Stimulated activated CD8-positive, alpha-beta memory T cell treated with anti-CD3 and anti-CD28 coated beads, Interleukin-15, amount 100 ng/mL, for 24 hours (primary cell): ENCODE measurements at places on chromosomes 2 and 18.

DNA sequence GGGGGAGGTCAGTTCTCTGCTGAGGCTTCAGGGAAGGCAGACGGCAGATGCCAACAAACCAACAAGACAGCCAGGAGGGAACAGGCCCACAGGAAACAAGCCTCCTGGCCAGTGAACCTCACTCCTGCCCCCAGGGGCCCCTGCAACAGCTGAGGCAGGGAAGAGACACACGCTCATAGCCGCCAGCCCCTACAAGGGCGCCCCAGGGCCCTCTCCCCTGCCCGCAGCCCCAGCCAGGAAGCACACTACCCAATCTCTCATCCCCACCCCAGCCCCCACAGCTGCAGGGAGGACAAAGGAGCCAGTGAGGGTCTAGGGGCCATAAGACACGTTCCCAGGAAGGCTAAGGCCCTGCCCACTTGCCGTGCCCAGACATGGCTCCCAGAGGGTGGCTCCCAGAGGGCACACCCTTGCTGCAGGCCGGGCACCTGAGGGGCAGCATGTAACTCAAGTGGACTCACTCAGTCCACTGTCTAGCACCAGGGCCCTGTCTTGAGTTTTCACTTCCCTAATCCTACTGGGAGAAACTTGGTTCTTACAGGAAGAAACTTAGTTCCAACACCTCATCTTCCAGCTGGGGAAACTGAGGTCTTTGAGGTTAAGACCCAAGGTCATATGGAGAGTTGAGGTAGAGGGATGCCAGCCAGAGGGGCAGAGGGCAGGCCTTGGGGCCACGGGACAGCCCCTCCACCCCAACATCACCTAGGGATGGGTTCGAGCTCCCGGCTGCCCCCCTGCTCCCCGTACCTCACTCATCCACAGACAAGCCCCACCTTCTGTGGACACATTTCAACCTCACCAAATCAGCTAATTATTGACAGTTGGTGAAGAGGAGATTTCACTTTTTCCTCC lies 37.3 kb downstream of the EMX1 start:
- DNase-seq, result no peak

- DNase-seq, result no peak
Measured at GRCh38 chr18:34659579-34660517, 50.2 kb upstream of the DTNA start.

DNA sequence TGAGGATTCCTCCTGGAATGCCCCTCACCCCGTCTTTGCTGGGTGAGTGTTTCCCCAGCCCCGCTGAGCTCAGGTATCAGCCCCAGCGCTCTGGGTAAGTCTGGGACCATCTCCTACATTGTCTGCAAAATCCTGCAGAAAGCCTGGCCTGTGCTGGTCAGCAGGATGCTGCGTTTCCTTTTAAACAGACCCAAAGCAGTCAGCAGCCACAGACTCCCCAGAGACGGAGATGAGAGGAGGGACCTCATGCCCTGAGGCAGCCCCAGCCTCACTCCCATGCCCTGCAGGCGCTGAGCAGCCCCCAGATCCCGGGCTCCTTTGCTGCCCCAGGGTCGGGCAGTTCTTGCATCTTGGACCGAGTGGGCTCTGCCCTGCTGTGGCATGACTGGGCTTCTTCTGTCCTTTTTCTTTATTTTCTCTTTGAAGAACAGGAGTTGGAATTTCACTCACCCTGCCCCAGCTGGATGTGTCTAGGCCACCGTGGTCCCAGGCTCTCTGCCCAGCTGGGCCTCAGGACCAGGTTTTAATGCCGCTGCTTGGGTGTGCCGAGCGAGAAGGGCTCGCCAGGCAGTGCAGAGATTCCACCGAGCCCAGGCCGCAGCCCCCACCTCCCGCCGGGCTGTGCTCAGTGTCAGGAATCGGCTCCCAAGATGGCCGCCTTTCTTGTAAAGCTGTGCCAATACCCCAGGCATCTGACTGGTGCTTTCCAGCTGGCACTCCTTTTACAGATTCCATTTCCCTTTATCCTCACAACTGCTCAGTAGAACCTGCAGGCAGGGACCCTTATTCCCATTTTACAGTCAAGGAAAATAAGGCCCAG lies 43.6 kb downstream of the ODC1 start:
- no peak for DNase-seq

DNA sequence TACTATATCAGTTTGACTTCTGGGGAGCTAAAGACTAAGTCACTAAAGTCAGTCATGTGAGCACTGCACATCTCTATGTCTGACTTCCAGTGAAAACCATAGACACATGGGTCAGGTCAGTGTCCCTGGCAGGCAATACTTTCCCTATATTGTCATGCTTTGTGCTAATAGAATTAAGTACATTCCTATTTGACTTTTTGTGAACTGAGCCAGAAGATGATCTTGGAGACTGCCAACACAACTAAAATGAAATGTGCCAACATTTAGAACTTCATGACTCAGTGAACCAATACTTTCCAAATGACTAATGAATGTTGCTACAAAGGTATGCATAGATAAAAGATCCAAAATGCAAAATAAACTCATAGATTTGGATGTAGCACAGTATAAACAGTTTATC lies 820.8 kb upstream of the FAM98A start:
- no peak for DNase-seq

DNA sequence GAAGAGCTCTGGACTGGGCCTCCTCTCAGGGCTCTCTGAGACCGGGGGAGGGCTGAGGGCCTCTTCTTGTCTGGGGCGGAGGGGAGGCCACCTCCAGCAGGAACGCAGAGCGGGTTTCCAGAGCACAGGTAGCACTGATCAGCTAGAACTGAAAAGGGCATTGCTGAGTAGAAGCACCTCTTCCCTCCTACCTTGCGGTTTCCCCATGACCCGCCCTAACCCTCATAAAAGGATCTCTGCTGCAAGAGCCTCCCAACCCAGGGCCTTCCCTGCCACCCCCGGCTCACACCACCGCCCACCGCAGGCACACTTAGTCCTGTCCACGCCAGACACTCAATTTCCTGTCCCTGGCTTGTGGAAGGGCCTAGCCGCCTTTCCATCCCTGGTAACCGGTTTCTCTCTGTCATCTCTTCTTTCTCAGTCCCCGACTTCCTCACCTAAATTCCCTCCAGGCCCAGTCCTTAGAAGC lies 966 bp downstream of the ADCY3 start:
- DNase-seq, result no peak

GRCh38 chr2:170869461-170869860 lies 52.8 kb downstream of the GAD1 start:
- no peak for DNase-seq

DNA sequence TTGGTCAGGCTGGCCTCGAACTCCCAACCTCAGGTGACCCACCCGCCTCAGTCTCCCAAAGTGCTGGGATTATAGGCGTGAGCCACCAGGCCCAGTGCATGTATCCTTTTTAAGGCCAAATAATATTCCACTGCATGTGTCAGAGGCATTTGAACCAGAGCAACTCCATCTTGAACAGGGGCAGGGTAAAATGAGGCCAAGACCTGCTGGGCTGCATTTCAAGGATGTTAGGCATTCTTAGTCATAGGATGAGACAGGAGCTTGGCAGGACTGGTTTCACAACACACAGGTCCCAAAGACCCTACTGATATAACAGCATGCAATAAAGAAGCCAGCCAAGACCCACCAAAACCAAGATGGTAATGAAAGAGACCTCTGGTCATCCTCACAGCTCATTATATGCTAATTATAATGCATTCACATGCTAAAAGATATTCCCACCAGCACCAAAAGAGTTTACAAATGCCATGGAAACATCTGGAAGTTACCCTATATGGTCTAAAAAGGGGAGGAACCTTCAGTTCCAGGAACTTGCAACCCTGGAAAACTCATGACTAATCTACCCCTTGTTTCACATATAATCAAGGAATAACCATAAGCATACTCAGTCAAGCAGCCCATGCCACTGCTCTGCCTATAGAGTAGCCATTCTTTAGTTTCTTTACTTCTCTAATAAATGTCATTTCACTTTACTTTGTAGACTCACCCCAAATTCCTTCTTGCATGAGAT lies 204.6 kb downstream of the RAB3GAP1 start:
- DNase-seq, result no peak

GRCh38 chr2:40431600-40431955 lies 20.3 kb downstream of the SLC8A1 start:
- DNase-seq, result no peak

- DNase-seq, result no peak
Measured at GRCh38 chr2:28394997-28395333, 2.3 kb downstream of the FOSL2 start.

GRCh38 chr18:35127201-35127600 lies 86.0 kb downstream of the MAPRE2 start:
- DNase-seq, result no peak

DNA sequence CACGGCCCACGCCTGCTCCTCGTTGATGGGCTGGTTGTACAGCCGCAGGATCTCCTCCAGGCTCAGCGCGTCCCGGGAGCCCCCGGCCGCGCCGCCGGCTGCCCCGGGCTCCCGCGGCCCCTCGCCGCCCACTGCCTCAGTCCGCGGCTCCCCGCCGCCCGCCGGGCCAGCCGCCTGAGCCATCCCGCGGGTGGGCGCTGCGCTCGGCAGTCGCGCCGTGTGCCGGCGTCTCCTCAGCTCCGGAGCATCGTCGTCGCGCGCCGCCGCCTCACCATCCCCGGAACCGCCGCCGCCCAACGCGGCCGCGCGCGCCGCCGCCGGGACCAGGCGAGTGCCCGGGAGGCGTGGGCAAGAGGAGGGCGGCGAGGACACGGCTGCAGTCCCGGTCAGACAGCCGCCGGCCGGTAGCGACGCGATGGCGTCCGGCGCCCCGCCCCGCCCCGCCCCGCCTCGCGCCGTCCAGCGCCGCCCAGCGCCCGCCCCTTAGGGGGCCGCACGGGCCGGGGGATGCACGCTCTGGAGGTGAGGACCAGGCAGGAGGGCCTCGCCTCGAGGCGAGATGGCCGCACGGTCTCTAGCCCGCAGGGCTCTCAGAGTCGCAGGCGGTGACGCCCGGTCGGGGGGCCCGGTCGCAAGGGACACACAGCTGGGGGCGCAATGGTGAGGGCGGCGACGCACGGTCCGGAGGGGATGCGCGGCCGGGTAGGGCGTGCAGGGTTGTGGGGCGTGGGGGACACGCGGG lies at the start of gene SPIRE1:
TSS of gene SPIRE1 (minus strand) at position 424 of the 742 bp plus-strand sequence. CDS start at position 183, 241 bp downstream.
- DNase-seq, result no peak

GRCh38 chr2:60515721-60516226 lies 37.7 kb downstream of the BCL11A start:
- DNase-seq, result no peak

DNA sequence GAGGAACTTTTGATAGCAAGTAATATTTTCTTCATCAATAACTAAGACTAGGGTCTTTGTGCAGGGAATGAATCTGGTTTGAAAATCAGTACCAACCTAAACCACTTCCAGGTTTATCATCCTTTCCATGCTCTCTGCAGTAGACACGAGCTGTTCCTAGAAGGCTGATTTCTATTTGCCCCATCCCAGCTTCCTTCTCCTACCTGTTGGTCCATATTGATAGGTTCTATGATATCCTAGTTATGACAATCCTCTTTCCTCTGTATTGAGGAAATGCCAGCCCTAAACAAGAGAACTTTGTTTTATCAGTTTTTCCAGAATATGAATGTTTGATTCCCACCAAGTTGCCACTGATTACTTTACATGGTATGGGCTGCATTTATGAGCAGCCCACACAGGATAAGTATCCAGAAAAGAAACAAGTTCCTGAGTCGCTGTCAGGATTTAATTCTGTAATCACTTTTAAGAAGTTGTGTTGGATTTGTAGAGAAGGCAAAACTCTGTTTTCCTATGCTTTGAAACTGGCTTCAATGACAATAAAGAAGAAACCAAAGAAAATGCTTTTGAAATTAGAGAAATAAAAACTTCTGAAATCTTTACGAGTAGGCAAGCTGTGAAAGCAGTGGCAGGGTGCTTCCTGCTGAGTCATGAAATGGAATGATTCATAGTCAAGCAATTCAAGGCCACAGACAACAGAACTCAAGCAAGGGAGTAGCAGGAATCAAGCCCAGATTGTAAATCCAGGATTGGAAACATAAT lies 37.3 kb upstream of the TANK start:
- no peak for DNase-seq

DNA sequence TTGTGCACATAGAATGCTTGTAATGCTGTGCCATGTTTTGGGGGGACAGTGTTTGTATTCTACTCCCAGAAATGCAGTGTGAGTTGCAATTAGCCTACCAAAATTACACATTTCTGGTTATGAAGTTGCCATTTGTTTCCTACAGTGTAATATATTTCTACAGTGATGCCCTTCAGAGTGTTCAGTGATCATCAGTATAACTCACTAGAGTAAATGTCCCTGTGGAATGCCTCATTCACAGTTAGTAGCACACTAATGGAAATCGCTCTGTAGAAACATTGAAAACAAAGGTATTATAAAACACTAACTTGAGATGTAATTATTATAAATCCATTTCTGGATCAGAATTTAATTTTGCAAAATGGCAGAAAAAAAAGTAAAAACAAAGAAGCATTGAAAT lies 498.7 kb downstream of the PTPRM start:
- no peak for DNase-seq

GRCh38 chr2:140348826-140349225 lies 1568.6 kb upstream of the NXPH2 start:
- DNase-seq, result no peak

DNA sequence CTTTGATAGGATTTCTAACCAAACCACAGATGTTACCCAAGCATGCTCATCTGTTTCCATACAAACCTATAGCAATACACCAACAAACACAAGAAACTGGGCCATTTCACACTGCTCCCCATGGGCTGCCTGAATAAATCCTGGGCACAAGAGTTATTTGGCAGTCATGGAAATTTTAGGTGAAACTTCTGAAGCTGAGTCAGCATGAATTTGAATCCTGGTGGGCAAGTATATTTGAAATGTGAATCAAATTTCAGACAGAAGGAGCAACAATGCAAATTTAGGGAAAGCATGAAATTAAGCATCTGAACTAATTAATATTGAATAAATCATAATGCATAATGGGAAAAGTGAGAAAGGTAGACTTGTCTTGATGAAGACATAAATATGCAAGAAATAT lies 15.9 kb upstream of the TRIM43 start:
- DNase-seq, result no peak

DNA sequence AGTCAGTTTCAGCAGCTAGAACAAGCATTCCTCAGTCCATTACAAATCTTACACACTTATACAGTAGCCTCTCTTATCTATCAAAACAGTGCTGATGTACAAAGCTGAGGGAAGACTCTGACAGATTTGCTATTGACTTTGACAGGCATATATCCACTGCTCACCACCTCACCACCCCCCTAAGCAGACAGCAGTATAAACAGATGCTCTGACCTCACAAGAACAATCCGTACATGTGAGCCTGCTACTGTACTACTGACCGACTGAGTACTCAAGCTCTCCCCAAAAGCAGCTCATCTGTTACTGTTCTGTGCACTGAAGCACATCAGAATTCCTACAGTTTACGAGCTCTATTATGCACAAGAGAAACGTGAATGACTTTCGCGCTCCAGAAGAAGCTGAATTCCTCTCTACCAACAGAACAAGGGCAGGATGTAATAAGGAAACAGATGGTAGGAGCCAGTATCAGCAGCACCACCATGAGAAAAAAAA lies 95.6 kb upstream of the PDE1A start:
- DNase-seq, result no peak

- no peak for DNase-seq
Measured at GRCh38 chr2:6526093-6526824, 339.4 kb downstream of the CMPK2 start.
